NT2/D1 (cell line): ENCODE measurements at places on chromosomes 1 and 21.

- no peak for DNase-seq
These were observed 514 bp downstream of the AGL start for GRCh38 chr1:99850459-99851291.

DNA sequence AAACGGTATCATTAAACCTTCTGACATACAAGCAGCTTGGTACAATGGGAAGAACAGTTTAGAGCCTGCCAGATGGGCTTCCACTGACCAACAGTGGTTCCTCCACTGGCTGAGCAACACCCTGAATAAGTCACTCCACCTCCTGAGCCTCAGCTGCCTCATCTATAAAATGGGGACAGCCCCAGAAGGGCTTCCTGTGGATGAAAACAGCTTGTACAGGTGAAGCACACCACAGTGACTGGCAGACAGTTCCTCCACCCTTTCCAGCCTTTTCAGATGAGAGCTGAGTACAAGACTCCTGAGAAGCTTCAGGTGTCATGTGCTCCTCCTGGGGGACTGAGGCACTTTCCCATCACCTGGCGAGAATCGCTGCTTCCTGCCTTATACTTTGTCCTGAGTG is 2.1 kb downstream of the CAPZB start:
- DNase-seq = no peak

DNA sequence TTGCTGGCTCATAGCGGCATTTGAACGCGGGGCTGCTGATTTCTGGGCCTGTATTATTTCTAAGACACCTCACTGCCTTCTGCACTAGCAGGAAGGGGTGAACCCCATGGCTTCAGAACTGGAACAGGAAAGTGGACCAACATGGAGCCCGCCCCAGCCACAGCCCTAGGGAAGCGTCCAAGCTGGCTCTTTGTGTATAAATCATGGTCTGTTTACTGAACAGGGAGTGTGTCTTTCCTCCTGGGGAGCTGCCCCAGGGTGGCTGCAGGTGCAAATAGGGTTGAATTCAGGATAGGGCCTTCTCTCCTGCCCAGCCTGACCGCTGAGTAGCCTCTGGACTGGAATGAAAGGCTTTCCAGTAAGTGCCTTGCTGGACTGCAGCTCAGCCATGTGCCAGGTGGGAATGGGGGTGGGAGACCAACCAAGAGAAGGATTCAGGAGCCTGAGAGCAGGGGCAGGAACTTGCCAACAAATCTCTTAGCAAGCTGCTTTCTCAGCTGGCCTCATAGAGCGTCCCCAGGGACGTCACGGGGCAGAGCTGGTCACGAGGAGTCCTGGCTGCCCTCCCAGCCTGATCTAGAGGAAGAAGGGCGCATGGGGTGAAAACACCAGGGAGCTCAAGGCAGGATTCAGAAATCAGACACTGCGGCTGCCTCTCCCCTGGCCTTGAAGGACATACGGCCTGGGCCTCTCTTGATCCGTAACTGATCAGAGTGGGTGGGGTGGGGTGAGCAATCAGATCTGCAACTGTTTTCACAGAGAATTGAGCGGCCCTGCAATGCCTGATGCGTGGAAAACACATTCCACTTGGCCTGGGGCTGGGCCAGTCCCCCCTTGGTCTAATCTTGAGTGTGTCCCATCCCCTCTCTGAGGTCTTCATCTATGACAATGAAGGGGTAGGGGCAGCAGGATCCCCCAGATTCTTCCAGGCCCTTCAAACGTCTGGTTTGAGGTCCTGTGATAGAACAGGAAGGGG is 56.5 kb upstream of the SELENON start:
- DNase-seq = no peak

GRCh38 chr21:36654324-36654723 is 44.6 kb upstream of the SIM2 start:
- DNase-seq = no peak

- DNase-seq = no peak
These were observed 72.2 kb upstream of the MAN1A2 start for GRCh38 chr1:117295001-117295400.

DNA sequence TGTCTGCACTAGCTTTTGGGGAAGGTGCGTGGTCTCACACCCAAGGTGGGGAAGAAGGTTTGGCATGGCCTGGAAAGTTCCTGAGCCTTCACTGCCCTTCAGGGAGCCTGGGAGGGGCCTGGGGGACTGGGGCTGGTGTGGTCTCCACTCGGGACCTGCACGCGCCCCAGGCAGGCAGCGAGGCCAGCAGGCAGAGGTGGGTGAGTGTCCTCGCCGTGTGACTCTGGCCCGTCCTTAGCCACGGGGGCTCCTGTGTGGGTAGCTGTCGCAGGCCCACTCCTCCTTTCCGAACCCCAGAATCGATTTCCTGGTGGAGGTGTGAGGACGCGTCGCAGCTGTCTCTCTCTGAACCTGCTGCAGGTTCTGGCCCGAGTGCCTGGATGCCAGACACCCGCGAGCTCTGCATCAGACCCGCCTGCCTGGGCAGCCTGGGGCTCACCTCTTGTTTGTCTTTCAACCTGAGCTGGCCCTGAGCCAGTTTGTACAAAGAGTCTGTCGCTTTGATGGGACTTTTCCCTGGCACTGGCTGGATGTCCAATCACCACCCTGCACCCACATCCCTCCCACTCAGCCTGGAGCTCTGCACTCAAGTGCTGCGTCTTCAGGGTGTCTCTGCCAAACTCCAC is 36.0 kb upstream of the SLC19A1 start:
- no peak for DNase-seq

DNA sequence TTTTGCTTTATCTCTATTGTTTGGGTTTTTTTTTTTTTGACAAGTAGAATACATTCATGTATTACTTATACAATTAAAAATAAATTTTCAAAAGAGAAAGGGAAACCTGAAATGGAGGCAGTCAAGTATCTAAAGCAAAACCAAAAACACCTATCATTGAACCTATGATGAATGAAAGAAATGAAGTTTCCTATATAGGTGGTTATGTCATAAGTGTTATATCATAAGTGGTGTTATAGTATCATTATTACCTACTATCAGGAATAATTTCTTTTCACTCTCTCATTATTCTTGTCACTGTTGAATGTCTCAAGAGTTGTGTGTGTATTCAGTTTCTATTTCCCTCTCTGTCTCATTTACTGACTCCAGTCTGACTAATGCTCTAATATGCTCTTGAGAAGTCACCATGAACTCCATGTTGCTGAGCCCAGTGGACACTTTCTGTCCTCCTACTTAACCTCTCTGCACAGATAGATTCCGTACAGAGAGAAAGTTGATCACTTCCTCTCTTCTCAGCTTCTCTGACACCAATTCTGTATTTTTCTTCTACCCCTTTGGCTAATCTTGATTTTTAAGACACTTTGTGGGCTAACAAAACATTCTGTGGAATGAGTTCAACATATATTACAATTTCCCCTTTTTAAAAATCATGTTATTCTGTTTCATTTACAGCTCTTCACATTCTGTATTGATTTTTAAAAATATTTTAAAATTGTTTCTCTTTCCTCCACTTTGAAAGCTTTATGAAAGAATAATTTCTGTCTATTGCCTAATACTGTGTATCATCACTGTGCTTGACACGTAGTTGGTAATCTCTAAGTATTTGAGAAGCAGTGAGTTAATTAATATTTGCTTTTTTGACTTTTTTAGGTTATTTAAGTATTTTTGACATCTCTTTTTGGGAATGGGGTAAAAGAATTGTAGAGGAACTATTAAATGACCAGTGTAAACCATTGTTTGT is 50.1 kb downstream of the RASAL2 start:
- no peak for DNase-seq

- DNase-seq = no peak
These were observed 14.9 kb downstream of the KLHDC7A start for GRCh38 chr1:18495635-18496034.

GRCh38 chr1:7171574-7171973 is 386.3 kb downstream of the CAMTA1 start:
- no peak for DNase-seq

DNA sequence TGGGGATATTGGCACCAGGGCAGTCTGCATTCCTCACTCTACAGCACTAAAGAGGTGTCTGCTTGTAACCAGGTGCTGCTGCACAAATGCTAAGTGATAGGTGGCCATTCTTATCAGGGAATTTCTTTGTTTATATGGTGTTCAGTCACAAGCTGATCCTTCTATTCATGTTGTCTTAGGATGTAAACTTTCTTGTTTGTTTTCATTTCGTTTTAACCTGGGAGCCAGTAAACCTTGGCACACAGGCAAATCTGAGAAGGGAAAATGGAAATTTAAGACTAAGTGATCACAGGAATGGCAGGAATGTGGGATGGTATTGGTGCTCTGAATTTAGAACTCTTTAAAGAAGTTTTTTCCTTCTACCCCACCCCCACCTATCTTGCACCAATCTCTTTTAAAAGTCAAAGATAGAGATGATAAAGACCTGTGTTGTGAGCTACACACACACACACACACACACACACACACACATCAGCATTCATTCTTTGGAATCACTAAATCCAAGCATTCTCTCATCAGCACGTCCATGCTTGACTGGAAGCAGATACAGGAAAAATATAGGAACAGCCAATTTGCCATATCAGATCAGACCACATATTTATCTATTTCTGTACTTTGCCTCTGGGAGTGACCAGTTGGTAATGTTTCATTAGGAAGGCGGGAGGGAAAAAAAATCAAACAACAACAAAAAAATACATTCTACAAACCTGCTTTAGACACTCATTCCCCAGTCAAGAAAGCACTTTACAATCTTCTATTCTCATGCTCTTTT is 451.4 kb upstream of the ADGRL2 start:
- DNase-seq = peak; percentile 32

DNA sequence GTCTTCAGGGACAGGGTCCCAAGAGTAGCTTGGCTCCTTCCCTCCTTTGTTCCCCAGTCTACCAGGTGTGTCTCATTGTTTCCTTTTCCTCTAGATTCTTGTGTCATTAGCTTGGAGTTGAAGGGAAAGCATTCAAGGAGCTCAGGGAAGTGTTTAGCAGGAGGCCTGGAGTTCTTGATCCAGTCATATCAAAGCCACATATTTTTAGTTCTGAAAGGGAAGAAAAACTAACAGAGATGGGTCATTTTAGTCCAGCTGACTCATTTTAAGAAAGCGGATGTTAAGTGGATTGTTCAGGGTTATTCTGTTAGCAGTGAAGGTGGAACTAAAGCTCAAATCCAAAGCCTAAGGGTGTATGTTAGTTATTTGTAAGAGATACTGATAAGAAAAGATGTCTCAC is 721 bp downstream of the C1orf54 start:
- no peak for DNase-seq

DNA sequence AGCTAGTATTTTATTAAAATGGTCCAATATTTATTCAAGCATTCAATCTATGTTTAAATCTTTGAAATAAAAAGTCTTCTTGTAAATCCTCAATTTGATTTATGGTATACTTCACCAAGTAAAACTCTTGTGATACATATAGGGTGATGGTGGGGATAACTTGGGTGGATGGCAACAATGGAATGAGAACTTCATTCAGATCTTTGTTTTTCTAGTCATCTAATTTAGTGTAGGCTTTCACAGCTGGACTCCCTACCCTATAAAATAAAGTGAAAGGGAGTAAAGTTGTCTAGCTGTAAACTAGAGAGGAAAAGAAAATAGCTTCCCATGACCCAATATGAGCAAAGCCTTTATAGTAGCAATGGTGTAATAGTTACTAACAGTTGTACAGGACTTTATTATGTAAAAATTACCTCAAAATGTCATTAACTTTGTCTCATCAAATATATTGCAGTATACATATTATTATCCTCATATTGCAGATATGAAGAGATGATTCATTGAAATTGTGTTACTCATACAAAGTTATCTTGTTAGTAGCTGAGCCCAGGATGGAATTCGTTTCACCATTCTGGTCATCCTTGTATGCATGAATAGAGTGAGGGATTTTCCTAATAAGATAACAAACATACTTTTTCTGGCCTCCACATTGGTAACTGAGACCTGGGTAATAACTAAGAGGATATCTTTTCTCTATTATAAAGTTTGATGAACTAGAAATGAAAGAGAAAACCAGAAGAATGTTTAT is 1377.7 kb upstream of the ADGRL4 start:
- no peak for DNase-seq

GRCh38 chr1:51842261-51842660 is 36.3 kb downstream of the NRDC start:
- no peak for DNase-seq

GRCh38 chr1:212454741-212455140 is 22.0 kb downstream of the NENF start:
- no peak for DNase-seq

- DNase-seq = no peak
These were observed 53.2 kb downstream of the TRIM33 start for GRCh38 chr1:114457675-114458236.

- DNase-seq = no peak
These were observed 182.4 kb downstream of the TRABD2B start for GRCh38 chr1:47814612-47815395.
